Activated T-cell treated with anti-CD3 and anti-CD28 coated beads for 4 hours (primary cell): ENCODE measurements at places on chromosomes 5 and 9.

DNA sequence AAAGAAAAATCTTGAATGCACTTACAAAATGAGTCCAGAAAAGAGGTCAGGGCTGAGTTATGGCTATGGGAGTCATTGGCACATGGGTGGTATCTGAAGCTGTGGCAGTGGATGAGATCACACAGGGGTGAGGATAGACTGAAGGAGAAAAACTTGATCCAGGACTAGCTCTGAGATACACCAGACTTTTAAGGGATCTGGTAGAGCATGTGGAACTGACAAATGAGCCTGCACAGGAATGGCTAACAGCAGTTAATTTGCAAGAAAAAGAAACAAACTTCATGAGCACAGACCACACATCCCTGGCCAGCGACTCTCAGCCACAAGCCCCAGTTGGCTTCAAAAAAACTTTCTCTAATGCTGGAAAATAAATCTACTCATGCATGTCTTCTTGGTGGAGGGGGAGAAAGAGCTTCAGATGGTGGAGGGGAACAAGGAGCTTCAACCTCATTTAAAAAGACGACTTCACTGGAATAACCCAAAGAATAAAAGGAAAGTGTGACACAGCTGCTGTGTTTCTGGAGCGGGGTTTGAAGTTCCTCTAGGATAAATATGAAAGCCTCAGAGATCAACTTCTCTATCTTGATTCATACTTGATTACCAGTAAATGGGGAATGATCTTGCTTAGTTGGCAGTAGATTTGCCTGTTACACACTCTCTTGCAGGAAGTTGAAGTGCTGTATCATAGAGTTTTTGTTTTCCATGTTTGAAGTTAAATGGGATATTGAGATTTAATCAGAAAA, 33.6 kb downstream of the TNFAIP8 start:
- DNase-seq, result no peak

GRCh38 chr5:143140492-143141203, 262.8 kb downstream of the NR3C1 start:
- no peak for DNase-seq

DNA sequence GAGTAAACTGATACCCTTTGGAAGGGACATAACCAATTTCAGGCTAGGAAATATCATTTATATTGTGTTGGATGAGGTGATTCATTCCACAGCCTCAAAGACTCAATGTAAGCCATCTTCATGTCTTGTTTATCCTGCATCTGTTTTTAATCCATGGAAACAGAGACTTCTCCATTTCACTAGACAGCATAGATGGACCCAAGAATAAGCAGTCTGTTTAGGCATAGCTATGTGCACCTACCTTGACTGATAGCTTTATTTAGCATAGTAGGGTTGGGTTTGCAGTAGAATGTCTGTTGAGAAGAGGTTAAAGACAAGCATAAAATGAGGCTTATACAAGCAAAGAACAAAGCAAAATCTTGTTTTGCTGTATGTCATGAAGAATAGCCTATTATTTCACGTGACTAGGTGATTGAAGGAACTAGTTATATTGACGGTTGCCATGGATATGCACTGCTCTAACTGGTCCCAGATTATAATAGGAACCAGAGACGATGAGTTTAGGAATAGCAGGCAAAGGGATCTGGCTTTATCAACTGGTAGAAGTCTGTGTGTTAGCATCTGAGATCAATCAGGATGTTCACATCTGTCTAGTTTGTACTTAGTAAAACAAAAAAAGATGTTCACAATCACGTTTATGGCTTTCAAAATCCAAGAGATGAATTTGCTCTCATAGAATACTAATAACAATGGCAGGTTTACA, 154.8 kb upstream of the KLF9 start:
- DNase-seq, result no peak

DNA sequence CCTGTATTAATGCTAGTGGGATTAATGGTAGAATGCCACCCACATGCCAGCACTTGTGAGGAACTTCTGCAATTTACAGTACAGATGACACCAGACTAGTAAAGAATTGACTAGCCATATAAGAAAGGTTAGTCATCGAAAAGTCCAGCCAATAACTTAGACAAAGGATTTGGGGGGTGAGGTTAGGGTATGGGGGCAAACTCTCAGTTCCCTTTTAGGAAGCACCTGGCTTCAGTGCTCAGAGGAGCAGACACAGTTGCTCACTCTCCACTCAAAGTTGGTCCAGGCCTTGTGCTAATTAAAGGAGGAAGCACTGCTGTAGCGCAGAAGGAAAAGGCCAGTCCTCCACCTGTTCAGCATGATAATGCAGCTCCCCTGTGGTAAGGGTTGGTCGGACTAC, 25.2 kb downstream of the TGFBR1 start:
- no peak for DNase-seq

DNA sequence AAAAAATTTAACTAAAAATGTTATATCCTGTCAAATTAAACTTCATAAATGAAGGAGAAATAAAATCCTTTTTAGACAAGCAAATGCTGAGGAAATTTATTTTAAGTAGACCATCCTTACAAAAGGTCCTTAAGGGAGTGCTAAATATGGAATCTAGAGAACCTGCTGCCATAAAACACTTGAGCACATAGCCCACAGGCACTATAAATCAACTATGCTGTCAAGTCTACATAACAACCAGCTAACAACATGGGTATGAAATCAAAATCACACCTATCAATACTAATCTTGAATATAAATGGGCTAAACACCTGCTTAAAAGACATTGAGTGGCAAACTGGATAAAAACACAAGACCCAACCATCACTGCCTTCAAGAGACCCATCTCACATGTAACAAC, 15.1 kb upstream of the PRSS3 start:
- DNase-seq, result no peak

- DNase-seq, result no peak
These were observed 2.6 kb downstream of the UBTD2 start for GRCh38 chr5:172280929-172281328.

DNA sequence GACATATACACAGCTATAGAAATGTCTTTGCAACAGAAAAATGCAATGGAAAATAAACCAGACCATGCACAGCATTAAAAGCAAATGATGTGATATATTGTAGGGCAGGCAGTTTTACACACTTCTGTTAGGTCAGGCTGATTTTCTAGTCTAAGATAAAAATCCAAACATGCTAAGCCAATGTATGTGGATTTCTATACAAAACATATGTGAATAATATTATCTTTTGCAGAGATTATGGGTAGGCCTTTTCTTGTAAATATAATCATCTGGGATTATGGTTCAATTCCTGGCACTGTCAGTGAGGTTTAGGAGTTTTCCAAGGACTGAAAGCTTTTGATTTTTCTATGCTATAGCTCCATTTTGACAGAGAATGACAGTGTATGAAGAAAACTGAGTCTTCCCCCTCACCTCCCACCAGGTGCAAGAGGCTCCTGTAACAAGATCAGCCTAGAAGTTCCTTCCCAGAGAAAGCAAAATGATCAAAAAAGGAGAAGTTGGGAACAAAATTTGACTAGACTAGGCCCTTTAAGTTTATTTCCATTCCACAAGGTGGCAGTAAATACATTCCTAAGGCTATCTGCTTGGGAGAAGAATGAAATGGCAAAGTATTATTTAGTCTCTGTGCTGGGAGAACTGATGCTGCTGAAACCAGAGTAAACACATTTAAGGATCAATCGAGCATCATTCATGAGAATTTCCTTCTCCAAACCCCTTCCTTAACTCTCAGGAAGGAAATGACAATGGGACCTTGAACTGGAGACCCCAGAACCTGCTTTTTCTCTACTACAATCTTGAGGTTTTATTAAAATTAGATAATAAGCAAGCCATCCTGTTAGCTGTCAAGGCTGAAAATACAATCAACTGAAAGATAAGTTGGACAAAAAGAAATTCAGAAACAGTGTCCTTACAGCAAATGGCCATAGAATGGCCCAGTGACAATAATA, 133.0 kb upstream of the TUT7 start:
- DNase-seq, result no peak

- no peak for DNase-seq
These were observed 11.6 kb upstream of the SUSD1 start for GRCh38 chr9:112186695-112187094.

DNA sequence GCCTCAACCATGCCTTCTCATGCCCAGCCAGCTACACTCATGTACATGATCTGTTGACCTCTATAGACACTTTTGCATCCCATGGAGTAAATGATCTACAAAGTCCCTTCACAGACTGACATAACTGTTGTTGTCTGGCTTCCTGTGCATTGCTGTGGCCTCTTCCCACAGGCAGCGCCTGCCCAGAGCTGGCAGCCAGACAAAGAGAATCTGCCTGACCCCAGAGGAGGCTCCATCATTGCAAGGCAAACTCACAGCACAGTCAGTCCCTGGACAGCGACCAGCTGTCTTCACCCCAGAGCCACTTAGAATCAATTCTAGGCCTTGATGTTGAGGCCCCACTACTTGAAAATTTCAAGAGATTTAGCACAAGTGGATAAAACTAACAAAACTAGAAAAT, 65.5 kb downstream of the INSYN2B start:
- no peak for DNase-seq

DNA sequence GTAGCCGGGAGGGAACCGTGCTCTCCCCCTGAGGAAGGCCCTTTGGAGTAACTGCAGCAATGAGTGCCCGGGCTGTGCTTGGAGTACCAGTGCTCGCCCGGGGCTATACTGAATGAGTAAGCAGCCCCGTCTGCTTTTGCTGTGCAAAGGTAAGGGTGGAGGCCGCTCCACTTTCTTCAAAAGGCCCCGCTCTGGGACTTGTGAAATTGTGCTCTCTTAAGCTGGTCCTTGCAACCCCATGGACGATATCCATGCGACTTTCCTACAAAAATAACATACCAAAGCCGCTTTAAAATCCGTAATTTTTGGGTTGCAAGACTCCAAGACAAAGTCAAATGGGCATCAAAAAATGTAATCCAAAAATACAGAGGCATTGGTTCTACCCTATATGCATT, 578 bp upstream of the TNFAIP8 start:
- no peak for DNase-seq

- no peak for DNase-seq
These were observed 92.6 kb downstream of the CHSY3 start for GRCh38 chr5:129996896-129997295.

GRCh38 chr5:69007726-69008368, 86.0 kb upstream of the SLC30A5 start:
- peak; percentile 64 for DNase-seq

DNA sequence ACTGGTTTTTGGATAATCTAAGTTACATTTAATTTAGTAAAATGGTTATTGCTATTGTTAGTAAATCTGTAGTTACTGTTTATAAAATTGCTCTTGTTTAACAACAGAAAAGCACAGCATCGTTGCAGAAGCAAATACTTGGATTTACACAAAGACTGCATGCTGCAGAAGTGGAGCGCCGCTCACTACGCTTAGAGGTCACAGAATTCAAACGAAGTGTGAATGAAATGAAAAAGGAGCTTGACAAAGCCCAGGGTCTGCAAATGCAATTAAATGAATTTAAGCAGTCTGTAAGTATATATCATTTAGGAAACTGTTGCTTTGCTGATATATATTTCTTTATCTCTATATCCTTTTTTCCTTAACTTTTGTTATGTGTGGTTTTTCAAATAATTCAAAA, 226.0 kb downstream of the CCDC171 start:
- DNase-seq, result no peak

DNA sequence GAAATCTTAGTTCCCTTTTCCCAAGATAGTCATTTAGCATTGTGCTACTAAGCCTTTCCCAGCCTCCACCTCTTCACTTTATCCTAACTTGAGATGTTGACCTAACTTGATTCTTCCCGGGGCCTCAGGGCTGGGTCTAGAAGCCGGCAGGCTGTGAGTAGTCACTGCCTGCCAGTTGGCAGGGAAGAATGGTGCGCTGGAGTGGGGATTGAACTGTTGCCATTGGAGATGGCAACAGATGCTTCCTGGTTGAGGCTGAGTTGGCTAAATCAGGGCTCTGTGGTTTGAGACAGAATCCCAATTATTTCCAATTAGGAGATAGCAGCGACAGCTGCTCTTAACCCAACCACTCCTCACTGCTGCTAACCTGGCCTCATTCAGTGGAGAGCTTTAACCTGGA, 343.1 kb downstream of the BRINP1 start:
- DNase-seq, result no peak

GRCh38 chr5:143403334-143403592, 223 bp downstream of the NR3C1 start:
- DNase-seq, result no peak

GRCh38 chr5:10988622-10989021, 227.6 kb upstream of the DAP start:
- DNase-seq, result no peak

DNA sequence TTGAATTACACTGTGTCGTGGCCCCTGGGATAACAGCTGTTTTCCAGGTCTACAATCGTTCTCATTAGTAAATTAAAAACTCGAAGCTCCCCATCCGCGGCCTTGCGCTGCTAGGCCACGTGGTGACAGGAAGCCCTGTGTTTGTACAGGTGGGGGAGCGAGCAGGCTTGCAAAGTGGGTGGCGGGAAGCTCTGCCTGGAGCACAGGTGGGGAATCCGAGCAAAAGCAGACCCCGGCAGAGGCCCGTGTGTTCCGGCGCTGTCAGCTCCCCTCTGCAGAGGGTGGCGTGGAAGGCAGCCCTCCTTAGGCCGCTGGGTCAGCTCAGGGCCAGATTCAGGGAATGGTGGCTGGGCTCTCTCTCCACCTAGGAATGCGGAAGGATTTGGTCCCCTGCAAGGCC, 59.5 kb upstream of the ERCC6L2 start:
- no peak for DNase-seq

GRCh38 chr9:134188386-134189144, 24.2 kb upstream of the RNU6ATAC start:
- DNase-seq, result no peak

GRCh38 chr5:72470826-72471225, 36.4 kb downstream of the ZNF366 start:
- no peak for DNase-seq

- peak; percentile 30 for DNase-seq
These were observed 480 bp downstream of the LMNB1 start for GRCh38 chr5:126777257-126777974.

DNA sequence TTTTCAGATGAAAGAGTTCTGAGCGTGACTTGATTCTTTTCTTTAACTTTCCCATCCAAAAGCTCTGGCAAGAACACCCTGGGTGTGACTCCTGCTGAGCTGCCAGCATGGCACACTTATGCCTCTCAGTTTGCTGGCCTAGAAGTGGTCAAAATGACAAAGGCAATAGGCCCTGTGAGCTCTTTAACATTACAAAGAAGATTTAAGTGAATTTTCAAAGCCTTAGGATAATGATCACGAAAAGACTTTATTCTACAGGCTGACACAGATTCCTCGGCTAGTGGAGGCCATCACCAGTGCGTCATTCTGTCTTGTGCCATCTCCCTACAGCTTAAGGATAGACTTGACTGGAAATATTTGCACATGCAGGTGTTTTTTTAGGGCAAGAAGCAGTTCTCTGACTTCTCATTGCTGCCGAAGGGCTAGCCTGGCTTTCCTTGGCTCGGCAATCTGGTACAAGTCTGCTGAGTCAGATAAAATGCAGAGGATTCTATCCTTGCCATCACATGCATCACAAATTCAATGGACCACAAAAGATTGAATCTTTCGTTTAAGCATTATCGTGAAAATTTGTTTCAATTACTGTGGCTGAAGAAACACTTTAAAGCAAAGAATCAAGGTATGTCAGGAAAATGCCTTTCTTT, 311.5 kb downstream of the COX7C start:
- no peak for DNase-seq
